ENCODE measurements at places on chromosomes 7 and 10. TPM values are rescaled to one million over a fixed set of nuclear protein-coding genes. Genes with fewer than 3 reads are reported as not detected.

The SLC18A3 gene
- not detected for total RNA-seq

DNA sequence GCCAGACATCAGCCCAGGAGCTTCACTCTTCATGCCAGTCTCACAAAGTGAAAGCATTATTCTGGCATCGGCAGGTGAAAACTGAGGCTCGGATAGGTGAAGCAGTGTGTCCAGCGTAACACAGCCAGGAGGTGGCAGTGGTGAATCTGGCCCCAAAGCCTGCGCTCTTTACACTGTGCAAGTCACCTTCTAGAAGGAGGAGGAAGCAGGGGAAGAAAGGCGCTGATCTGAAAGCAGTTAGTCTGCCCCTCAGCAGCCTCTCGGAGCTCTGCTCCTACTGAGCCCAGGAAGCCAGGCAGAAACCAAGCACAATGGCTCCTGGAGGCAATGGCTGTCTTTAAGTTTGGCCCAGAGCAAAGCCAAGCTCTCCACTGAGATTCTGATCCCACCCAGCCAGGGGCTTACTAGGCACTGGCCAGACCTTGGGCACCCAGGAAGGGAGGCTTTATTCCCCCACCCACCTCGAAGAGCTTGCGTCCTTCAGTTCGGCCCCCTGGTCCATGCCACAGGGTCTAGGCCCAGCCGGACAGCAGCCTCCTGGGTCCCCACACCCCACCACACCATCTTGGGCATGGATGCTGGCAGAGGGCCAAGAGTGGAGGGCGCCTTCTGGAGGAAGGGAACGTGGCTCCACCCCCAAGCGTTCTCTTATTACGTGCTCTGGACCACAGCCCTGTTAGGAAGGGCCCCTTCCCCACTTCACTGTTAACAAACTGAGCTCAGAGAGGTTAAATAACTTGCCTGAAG lies 104.5 kb downstream of the GRID1 start:
- no peak for DNase-seq

DNA sequence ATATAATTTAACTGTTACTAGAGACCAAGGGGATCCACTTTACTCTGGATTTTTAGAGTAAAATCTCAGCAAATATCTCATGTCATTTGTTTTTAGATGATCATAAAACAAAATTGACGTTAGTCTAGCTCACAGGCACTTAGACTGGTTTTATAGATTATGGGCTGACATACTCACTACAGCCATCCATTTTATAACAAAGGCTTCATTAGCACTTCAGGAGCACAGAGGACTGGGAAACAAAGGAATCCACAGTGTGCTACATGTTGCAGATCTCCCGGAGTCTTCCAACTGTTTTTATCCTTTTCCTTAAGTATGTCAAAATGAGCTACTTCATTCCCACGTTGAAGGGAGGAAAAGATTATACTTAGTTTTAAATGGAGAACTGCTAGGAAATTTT lies 15.9 kb upstream of the SCRN1 start:
- no peak for DNase-seq

GRCh38 chr7:27182861-27183681 lies 2.0 kb downstream of the HOXA11 start:
- DNase-seq = peak; percentile 23

DNA sequence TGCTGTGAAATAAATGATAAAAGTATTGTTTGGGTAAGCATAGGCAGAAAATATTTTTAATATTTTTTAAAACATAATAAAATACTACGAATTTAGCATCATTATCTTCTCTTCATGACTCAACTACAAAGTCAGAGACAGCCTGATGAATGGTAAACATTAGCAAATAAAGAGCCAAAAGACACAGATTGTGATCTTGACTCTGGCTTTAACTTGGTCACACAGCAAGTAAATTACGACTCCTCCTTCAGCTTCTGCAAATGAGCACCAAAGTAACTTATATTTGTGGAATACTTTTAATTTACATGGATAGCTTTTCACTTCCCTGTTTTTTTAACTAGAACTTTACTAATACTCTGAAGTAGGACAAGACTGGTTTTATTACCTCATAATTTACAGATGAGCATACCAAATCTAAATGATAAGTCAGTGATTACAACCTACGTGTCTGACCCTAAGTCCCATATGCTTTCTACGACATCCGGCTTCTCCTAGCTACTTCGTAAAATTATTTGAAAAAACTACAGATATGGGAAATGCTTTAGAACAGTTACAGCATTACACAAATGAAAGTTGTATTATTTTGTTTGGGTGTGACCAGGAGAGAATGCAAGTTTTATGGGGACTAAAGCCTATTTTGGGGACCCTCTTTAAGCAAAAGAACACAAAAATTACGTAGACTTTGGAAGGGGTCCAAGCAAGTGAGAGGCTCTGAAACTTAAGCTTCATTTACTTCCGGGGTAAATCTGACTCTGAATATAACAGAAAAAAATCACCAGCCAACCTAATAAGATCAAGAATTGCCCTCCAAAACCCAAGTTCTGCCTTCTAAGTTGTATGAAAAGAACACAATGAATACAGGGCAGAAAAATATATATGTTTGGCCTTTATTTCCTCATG lies 133.8 kb downstream of the CPEB3 start:
- no peak for DNase-seq

The DNAJC12 gene
- total RNA-seq = not detected

- no peak for DNase-seq
Observed at GRCh38 chr10:43817368-43817767, 168.7 kb upstream of the ZNF32 start.

DNA sequence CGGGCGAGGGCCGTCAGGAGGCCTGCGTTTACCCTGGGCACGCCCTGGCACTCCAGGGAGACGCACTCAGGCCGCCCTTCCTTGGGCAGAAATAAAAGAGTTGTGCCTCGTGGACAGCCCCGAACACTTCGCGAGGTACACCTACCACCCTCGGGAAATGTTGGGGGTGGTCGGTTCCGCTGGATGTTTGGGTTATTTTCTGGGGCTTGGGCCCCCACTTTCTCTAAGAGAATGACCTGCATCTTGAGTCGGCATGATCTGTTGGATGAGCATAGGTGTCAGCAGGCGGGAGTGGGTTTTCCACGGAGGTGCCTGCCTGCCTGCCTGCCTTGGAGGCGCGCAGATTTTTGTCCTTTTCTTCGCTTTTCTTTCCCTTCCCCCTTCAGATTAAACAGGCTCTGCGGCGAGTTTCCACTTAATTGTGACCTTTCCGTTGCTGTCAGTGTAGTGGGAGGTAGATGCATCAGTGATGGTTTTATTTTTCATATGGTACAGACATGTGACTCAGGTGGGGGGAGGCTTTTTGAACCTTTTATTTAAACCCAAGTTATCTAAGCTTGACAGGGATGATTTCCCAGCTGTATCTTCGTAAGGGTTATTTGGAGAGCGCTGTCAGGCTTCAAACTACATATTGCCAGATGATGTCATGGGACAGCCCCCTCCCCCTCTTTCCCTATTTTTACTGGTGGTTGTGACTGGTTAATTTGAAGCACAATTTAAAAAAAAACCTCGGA lies 661 bp downstream of the HECTD2 start:
- DNase-seq = peak; percentile 24

- no peak for DNase-seq
Observed at GRCh38 chr10:14060320-14061070, 270.2 kb downstream of the FRMD4A start.

GRCh38 chr7:74568658-74569057 lies 88.9 kb upstream of the GTF2I start:
- DNase-seq = no peak

DNA sequence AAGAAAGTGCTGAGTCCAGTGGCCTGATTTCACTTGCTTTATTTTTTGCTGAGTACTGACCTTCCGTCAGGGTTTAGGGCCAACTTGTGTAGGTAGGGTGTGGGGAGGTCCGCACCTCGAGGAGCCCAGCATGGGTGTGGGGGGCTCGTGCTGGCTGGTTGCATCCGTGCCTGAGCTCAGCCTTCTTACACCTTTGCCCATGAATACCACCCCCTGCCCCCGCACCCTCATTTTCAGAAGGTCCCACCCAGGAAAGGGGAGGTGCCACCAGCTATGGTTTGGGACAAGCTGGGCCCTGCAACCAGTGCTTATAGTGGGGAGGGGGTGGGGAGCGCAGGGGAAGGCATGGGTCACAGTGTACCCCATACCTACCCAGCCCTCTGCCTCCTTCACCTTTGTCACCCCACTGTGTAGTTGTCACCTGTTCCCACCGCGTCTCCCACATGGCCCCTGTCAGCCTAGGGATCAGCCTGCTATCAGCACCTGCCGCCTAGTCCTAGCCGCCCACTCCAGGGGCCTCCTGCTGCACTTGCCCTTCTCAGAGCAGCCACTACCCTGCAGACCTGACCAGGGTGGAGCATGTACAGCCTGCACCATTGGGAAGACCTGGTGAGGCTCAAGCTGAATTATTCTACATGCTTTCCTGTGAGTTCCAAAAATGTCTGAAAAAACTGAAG lies 146.2 kb upstream of the RET start:
- DNase-seq = no peak

DNA sequence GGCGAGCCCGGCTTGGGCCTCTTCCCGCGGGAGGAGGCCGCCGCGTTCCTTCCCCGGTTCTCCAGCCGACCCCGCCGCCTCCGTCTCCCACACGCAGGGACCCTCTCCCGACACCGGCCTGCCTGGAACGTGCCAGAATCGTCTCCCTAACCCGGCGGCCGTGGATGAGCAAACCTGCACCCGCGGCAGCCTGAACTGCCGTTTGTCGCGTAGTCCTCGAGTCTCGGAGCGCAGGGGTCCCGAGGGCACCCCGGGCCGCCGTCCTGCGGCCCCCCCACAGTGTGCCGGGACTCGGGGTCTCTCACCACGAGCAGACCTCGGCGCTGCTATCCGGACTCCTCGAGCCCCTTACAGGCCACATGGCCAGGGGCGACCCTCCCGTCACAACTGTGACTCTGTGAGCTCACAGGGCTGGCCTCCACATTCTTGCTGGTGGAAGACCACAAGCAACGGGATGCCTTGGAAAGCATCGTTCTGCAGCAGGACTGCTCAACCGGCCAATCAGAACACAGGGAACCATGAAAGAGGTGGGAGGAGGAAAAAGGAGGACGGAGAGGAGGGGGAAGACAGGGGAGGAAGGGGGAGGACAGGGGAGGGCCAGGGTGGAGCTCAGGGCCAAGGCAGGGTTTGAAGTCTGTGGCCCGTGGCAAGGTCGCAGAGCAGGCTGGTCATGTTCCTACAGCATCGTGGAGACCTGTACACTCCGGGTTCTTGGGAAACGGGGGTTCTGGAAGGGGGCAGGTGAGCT lies 276.9 kb downstream of the DNAJB6 start:
- DNase-seq = no peak

- DNase-seq = no peak
Observed at GRCh38 chr10:80421707-80422536, 13.6 kb downstream of the PRXL2A start.

The NRCAM gene
- total RNA-seq = 14.8 TPM

- no peak for DNase-seq
Observed at GRCh38 chr10:72114706-72115450, 26.5 kb upstream of the SPOCK2 start.

GRCh38 chr7:19920166-19920565 lies 146.7 kb upstream of the TMEM196 start:
- DNase-seq = no peak

The SRPK2 gene
- 29.2 TPM for total RNA-seq

DNA sequence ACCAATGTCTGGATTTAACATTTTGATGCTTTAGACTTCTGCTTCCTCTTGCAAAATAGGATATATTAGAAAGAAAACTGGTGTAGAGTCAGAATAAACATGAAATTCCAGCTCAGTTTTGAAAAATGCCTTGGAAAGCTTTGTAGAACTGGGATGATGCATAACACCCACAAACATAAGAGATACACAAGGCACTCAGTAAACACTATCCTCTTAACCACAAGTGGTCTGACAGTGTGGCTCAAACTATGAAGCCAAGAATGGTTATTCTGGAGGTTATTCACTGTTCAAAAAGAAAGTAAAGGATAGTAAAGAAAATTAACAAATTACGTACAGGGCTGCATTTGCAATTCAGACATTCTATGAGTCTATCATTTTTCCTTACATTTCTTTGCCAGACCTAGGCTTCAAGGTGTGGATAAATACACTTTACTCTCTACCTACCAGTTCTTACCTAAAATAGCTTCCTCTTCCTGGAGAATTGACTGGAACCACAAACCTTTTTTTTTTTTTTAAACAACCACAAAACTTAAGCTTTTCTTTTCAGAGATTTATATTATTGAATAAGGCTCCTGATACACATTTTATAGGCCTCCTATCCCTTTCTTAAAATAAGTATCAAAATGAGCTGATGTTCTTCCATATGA lies 9.0 kb upstream of the RSBN1L start:
- no peak for DNase-seq

The APBB1IP gene
- total RNA-seq = 36.8 TPM

GRCh38 chr7:96495751-96496216 lies 173.9 kb upstream of the SLC25A13 start:
- DNase-seq = no peak

DNA sequence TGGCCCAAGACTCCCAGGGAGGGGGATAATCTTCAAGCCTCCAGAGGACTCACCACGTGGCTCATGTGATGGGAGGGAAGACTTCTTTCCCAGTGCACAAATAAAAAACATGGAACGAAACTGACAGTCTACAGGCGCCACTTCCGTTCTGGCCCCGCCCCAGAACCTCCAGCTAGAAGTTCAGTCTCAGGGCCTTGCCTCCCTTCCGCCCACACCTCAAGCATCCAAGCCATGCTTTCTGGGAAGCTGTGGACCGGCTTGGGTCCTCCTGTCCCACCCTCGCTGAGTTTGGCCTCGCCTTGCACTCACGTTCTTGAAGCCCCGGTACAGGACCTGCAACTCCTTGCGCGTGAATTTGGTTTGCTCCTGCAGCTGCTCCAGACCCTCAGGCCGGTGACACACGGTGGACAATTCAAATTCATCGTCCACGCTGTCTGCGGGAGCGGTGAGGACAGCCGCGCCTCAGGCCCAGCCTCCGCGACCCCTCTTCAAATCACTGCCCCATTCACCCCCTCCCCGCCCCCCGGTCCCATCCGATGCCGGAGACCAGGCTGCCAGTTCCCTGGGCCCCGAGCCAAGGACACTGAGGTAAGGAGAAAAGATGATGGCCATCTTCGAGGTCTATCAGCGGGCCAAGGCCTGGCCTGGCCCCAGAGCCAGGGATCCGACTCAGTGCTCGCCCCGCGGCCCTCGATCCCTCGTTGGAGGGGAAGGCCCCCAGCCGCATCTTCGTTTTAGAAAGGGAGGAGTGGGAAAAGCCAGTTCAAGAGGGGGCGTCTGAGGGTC lies 10.7 kb upstream of the OGA start:
- no peak for DNase-seq

- DNase-seq = no peak
Observed at GRCh38 chr10:16799621-16800020, 17.6 kb downstream of the RSU1 start.

- no peak for DNase-seq
Observed at GRCh38 chr10:112332509-112333228, 41.2 kb upstream of the ACSL5 start.

- no peak for DNase-seq
Observed at GRCh38 chr10:103078676-103079075, 114.4 kb downstream of the NT5C2 start.

DNA sequence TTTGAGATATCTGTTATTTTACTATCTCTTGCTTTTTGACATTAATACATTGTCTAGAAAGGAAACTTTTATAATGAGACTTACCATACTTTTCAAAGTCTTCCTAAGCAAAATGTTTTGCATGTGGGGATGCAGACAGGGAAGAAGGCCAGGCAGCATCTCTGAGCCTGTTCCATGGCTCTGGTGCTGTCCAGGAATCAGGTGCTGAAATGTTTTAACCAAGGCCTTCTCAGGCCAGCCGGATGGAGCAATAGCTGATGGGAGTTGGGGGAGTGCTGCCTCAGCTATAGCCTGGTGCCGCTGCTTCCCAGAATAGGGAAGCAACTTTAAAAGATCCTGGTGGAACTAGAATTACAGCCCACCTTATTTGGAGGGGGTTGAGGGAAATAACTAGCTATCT lies 38.5 kb downstream of the CRTAC1 start:
- DNase-seq = no peak

- DNase-seq = no peak
Observed at GRCh38 chr10:124286621-124287020, 132.1 kb downstream of the OAT start.

All from CD8-positive, alpha-beta T cell (primary cell).